ENCODE measurements at places on chromosomes 12 and 14.

- DNase-seq, result no peak
These were observed 11.0 kb downstream of the CBLN3 start for GRCh38 chr14:24418492-24418873.

- peak; percentile 76 for DNase-seq
These were observed 39.4 kb upstream of the PPP2R5C start for GRCh38 chr14:101721951-101722661.

GRCh38 chr12:124898200-124898922 is 16.1 kb downstream of the UBC start:
- DNase-seq, result peak; percentile 45

- DNase-seq, result no peak
These were observed 10.8 kb upstream of the PPP1R13B start for GRCh38 chr14:103858063-103858781.

DNA sequence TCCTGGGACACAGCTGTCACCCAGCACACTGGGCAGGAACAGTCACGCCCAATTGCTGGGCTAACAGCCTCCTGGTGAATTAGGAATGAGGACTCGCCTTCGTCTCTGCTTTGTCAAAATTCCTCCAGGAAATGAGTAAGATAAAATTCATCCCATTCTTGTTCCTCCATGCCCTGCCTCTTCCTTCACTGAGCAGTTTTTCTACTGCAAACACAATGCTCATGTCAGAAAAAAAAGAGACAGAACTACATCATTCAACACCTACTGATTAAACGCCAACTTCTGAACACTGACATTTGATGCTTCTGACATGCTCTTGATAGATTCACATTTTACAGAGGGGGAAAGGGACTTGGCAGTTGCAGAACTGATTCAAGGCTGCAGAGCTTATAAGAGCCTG is 37.5 kb upstream of the DTX1 start:
- DNase-seq, result no peak

DNA sequence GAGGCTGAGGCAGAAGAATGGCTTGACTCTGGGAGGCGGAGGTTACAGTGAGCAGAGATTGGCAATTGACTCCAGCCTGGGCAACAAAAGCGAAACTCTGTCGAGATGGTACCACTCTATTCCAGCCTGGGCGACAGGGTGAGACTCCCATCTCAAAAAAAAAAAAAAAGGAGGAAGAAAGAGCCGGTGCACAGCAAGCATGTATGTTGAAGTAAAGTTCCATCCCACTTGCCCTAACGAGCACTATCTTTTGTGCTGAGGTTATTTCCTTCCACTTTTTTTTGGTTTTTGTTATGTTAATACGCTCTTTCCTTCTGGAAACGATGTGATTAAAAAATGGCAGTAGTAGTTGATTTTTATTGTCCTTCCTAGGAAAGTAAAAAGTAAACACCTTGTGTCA is 19.5 kb upstream of the GOLGA5 start:
- no peak for DNase-seq

GRCh38 chr12:8948701-8949341 is 624 bp downstream of the M6PR start:
- no peak for DNase-seq

- no peak for DNase-seq
These were observed 30.9 kb upstream of the SYNDIG1L start for GRCh38 chr14:74456684-74457564.

DNA sequence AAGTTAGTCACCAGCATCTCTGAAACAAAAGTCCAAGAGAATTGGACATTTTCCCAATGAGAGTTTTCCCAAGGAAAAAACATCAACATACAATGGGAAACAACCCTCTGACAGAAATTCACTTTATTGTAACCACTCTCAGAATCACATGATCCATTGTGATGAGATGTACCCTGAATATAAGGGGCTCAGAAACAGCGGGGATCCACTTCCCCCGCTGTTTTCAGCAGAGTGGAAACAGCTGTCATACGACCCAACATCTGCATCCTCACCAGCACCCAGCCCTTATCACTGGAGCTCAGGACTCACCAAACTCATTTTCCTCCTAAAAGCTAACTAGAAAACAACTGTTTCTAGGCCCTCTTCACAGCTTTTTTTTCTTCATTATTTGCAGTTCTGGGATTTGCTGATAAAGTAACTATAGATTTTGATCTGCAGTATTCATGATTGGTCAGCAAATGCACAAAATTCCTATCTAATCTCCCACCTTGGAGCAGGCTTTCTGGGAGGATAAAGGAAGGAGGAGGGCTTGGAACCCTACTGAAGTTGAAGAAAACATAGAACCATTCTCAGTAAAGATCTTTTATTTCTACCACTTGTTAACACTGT is 31.3 kb downstream of the CORO1C start:
- DNase-seq, result no peak

- no peak for DNase-seq
These were observed 195.8 kb upstream of the DIO3 start for GRCh38 chr14:101365329-101366158.

- no peak for DNase-seq
These were observed 92.2 kb downstream of the ACSS3 start for GRCh38 chr12:81170072-81170471.
